GF-D8 (cell line): ENCODE measurements at places on chromosomes 7 and 10.

GRCh38 chr7:106883456-106884026 is 18.5 kb downstream of the PIK3CG start:
- DNase-seq: no peak

- DNase-seq: no peak
Observed at GRCh38 chr10:101015582-101015973, 15.4 kb downstream of the PDZD7 start.

DNA sequence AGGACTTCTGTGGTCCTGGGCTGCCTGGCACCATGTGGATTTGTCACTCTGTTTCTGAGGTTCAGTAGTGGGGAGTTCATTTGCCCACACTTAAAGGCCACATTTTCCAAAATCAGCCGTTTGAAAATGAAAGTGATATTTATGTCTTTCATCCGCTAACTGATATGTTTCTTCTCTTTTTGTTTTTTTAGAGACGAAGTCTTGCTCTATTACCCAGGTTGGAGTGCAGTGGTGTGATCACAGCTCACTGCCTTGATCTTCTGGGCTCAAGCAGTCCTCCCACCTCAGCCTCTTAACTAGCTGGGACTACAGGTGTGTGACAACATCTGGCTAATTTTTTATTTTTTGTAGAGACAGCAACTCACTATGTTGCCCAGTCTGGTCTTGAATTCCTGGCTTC is 58.6 kb downstream of the EBLN1 start:
- DNase-seq: no peak

GRCh38 chr7:27245124-27245797 is 2.7 kb downstream of the EVX1 start:
- DNase-seq: no peak

- no peak for DNase-seq
Observed at GRCh38 chr10:14008740-14009080, 322.0 kb downstream of the FRMD4A start.

GRCh38 chr10:100886091-100886490 is 26.7 kb upstream of the SLF2 start:
- DNase-seq: no peak

DNA sequence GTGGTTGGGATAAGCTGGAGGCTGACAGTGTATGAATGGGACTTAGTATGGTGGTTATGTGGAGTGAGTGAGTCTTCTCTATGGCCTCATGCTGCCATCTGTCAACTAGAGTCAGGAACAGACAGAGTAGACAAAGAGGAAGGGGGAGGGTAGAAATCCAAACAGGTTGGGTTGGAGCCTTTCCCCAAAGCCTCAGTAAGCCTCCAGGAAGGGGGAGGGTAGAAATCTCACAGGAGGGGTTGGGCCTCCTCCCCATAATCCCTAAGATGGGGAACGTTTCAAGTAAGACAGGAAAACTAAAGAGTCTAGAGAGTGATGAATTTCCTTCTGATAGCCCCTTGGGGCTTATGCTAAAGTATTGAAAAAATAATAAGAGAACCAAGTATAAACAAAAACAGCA is 2.0 kb upstream of the AKR1B15 start:
- DNase-seq: no peak

DNA sequence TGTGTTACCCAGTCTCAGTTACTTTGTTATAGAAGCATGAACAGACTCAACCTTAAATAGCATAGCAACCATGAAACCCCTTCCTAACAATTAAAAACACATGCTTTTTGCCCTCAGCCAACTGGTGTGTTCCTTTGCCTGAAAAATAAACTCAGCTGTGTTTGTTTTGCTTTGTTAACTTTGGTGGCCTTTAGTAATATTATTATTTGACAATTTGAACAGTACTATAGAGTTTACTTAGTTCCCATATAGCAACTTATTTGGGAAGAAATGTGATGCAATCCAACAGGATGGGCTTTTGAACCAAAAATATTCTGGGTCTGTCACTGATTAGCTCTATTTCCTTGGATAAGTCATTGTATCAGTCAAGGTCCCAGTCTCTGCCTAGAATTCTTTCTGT is 22.5 kb upstream of the MKLN1 start:
- DNase-seq: no peak

- DNase-seq: no peak
Observed at GRCh38 chr7:78959477-78959876, 494.0 kb downstream of the MAGI2 start.

GRCh38 chr10:131436458-131436857 is 124.9 kb upstream of the TCERG1L start:
- DNase-seq: no peak

GRCh38 chr10:91598211-91598977 is 34.5 kb downstream of the PPP1R3C start:
- DNase-seq: no peak

DNA sequence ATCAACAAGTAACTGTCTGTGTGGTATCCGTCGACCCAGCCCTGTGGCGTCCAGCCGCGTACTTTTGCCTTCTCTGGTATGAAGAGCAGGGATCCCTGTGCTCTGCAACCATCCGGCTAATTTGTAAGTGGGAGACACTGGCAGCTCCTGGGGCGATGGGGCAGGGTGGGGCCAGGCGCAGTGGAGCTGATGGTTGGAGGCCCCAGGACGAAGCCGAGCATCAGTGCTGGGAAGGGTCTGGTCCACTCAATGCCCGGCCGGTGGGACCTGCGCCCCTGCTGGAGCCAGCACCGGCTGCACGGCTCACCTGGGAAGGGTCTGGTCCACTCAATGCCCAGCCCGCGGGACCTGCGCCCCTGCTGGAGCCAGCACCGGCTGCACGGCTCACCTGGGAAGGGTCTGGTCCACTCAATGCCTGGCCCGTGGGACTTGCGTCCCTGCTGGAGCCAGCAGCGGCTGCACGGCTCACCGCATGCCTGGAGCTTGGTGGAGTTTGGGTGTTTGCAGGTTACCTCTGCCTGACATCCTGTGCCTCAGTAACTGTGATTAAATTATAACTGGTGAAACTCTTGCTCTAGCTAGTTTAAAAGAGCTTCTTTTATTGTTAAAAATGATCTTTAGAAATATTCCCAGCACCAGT is 96.1 kb downstream of the NKX6-2 start:
- DNase-seq: no peak

GRCh38 chr10:75043256-75044131 is 68.0 kb upstream of the SAMD8 start:
- no peak for DNase-seq

GRCh38 chr7:16685535-16685934 is 39.6 kb downstream of the BZW2 start:
- DNase-seq: no peak

DNA sequence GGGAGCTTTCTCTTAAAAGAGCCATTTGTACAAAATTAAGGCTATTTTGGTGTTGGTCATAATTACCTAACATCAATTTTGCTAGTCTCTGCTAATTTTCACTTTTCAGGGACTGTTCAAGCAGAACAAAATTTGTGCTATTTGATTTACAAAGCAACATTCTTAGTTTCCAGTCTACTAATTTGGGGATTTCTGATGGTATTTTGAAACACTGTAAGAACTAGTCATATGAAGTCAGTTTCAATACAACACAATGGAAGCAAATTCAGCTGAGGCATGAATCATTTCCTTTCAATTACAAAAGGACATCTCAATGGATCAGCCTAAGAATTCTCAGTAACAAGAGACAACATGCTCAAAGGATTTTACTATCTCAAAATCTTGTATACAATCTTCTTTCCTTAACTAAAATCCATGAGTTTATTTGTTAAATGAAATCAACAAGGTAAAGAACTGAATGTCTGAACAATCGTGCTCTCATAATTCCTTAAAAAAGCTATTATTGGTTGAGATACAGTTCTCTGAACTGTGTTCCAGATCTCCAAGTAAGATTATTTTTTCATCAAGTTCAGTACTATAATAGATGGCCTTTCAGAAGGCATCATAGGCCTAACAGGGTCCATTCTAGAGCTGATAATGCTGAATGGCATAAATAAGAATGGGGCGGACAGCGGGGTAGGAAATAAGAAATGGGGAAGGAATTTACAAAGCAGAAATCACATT is 144.6 kb downstream of the NRCAM start:
- no peak for DNase-seq

GRCh38 chr10:102152545-102152890 is 329 bp downstream of the NOLC1 start:
- DNase-seq: no peak

DNA sequence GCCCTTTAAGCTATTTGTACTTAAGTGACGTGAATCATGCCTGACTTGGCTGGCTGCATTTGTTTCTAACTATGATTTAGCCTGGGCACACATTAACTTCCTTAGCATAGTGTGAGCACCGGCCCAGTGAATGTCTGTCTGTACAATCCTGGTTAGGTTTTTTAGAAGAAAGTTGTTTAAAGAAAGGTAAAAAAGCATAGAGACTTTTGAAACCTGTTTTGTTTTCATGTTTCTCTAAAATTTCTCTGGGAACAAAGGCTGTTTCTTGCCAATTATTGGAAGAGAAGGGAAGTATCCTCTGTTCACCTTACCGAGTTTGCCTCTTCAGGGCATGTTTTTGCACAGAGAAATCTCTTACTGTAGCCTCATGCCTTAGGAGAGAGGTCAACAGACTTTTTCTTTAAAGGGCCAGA is 42.9 kb upstream of the MET start:
- no peak for DNase-seq

DNA sequence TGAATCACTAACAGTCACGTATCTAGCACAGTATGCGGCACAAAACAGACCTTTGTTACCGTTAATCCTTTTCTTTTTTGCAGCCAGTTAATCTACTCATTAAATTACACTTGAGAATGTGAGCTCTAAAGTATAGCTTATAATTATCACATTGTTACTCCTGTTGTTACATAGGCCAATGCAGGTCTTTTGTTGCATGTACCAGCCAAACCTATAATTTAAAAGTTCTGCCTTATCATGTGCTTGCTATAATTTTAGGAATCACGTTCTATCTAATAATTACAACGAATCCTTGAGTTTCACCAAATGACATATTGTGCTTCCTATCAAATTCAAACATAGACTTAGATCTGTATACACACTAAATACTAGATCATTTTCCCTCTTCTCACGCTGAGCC is 245.1 kb downstream of the DGKI start:
- no peak for DNase-seq

GRCh38 chr7:118029826-118030422 is 154.0 kb upstream of the LSM8 start:
- DNase-seq: no peak

DNA sequence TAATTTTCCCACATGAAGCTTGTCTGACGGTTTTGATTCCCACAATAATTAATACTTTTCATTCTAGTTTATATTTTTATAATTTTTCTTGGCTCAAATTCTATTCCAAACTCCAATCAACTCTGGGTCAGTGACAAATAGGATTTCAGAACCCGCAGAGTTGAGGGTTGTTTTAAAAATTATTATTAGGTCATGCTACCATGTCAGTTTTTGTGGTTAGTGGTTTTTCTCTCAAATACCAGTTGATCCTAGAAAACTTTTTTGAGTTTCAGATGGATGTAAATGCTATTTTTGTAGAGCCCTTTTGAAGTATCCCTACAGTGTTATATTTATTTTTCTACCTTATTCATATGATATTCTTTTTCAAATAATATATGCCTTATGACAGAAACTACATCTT is 237.4 kb downstream of the SEMA3D start:
- DNase-seq: no peak

GRCh38 chr7:73802459-73802858 is 28.3 kb upstream of the CLDN4 start:
- DNase-seq: no peak

GRCh38 chr10:28179006-28179742 is 123.7 kb downstream of the MPP7 start:
- no peak for DNase-seq

- DNase-seq: no peak
Observed at GRCh38 chr10:123462246-123462645, 203.9 kb upstream of the GPR26 start.

DNA sequence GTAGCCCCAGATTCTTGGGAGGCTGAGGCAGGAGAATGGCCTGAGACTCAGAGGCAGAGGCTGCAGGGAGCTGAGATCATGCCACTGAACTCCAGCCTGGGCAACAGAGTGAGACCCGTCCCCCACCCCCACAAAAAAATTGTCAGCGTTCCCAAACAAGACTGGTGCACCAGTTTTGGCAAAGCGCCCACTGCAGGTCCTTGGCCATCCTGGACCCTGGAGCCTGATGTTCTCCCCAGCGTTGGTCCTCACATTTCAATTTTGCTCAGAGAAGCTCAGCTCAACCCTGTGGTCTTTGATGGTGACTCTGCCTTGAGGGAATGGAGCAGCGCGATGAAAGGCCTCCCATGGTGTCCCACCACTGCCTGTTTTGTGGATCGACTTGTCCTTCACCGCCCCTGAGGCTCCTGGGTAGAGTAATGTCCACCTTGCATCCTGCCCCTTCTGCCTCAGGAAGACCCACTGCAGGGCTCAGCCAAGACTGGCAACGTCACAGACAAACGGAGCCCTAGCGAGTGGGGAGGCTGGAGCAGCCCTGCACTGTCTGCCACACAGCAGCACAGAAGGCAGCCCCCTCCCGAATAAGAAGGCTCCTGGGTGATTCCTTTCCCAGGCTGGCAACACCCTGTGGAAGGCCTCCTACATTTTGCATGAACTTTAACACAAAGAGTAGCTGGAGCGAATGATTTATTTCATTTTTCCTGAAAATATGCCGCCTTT is 410.9 kb downstream of the TCERG1L start:
- no peak for DNase-seq

DNA sequence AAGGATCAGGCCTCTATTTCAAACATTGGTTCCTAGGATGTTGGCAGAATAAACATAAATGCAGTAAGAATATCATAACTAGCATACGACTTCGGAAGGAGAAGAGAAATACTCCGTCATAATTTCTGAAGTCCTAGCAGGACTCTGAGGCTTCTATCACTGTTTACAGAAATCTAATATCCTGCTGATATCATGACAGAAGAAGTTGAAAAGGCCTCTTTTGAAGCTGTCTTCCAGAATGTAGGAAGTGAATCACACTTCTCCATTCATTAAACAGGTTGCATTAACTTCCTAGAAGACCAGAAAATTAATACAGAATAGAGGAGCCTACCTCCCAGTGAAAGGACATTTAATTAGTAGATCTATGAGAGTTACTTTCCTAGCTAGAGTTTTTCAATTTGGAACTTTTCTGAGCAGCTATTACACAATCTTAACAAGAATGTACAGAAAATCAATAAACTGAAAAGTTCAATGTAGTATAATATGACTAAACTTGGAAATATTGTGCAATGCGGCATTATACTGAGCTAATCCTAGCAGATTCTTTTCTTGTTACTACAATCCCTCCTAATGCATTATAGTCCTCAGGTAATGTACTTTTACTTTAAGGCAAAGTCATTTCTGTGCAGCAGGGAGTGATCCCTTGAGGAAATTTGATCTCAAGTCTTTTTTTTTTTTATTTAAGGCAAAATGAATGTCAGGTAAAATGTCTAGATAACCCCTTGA is 622.6 kb upstream of the CELF2 start:
- DNase-seq: no peak

- DNase-seq: no peak
Observed at GRCh38 chr10:6035101-6035834, 26.9 kb downstream of the IL2RA start.

DNA sequence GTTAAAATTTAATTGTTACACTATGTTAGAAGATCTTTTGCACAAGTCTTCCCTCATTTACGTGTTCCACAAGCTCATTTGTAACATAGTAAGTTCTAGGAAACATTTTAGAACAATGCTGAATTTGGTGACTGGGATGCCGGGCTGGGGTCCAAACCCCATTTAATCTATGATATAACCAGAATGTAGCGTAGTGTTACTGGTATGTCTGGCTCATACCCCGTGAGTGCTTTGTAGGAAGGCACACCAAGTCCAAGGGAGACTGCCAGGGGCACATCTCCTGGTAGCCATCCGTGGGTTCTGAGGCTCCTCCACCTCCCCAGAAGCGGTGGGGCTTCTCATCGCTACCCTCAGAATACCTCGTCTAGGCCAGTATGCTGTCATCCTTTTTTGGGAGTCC is 21.3 kb upstream of the TMEM236 start:
- DNase-seq: no peak

- no peak for DNase-seq
Observed at GRCh38 chr7:102320601-102321350, 34.1 kb downstream of the SH2B2 start.
